Epithelial cell of proximal tubule (primary cell): ENCODE measurements at places on chromosomes 1 and 21.

DNA sequence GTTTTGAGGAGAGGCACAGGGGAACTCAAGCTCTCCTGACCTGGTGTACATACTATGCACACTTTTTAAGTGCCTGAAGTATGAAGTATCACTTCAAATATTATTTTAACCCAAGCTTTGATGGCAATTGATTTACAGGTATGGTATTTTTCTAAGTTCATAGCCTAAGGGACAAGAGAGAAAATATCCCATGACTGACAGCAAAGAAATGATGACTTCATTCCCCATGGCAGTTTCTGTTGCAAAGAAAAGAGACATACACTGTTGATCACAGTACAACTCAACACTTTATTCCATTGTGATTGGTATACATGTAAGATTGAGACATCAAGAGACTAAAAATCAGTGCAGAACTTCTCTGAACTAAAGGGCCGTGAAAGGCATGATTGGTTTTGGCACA lies 41.8 kb upstream of the BCL10 start:
- no peak for DNase-seq

- no peak for DNase-seq
Observed at GRCh38 chr1:207102146-207102545, 1.9 kb upstream of the C4BPA start.

GRCh38 chr1:14367451-14367850 lies 231.0 kb upstream of the KAZN start:
- no peak for DNase-seq

GRCh38 chr1:91669584-91670350 lies 169.1 kb downstream of the CDC7 start:
- DNase-seq, result no peak

DNA sequence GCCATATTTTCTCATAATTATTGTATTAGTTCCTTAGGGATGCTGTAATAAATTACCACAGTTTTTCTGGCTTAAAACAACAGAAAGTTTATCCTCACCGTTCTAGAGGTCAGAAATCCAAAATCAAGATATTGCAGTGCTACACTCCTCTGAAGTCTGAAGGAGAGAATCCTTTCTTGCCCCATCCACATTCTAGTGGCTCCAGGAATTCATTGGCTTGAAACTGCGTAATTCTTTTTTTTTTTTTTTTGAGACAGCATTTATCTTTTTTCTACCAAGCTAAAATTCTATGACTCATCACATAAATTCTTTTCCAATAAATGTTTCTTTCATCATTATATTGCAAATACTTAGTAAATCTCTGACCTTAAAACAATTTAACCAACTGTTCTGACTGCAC lies 451.0 kb upstream of the RGS18 start:
- no peak for DNase-seq

DNA sequence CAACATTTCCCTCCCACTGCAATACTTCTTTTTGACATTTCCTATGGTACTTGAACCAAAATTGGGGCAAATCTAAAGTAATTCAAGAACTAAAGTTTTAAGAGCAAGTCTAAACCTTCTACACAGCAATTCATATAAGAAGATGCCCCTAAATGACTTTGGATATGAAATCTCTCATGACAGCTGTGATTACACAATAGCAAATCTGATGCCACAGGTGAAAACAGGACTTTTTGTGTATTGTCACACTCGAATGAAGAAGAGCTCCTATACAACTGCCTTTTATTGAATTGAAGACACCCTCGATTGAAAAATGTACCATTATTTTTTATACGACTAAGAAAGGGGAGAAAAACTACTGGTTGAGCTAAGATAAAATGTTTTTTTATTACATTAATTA lies 59.6 kb upstream of the DYNLT5 start:
- DNase-seq, result no peak
